Activated CD4-positive, alpha-beta memory T cell treated with anti-CD3 and anti-CD28 coated beads for 36 hours (primary cell): ENCODE measurements at places on chromosomes 7 and 10. TPM values are rescaled to one million over a fixed set of nuclear protein-coding genes. Genes with fewer than 3 reads are reported as not detected.

DNA sequence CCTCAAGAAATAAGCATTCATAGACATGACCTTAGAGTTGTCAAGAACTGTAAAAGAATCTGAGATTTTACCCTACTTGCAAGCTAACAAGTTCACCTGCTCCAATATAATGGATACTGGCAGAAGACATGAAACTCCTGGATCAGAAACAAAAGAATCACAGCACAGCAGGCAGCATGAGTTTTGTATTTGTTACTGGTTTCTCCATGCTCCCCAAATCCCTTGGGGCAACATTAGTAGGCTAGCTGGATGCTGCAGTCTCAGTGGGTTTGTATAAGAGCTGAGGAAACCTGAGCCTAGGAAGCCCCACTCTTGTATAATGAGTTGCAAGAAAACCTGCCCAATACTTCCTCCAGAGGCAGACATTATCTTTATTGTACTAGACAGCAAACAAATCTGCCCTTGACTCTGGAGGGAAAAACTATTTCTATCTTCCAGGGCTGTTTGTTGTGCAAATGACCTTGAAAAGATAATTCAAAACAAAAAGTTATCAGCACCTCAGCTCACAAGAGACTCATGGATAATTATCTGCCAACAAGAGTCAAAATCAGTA, 64.8 kb downstream of the ABLIM1 start:
- no peak for DNase-seq

DNA sequence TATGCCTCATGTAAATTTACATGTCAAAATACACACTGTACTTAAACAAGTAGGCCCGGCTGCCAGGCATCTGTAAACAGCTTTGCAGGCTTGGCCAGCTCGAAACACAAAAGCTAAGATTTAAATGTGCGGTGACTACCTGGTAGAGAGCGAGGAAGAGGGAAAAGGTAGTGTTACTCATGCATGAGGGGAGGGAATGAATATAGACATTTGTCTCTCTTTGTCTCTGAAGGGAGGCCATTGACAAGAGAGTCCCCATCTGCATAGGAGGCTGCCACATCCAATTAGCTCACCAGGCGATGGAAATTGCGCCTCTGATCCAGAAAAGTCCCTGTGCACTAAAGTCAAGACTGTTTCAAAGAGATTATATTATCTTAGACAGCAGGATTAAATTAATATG, 535.8 kb downstream of the PTPRN2 start:
- DNase-seq: no peak

GRCh38 chr10:10644008-10644646, 373.5 kb upstream of the CELF2 start:
- no peak for DNase-seq

DNA sequence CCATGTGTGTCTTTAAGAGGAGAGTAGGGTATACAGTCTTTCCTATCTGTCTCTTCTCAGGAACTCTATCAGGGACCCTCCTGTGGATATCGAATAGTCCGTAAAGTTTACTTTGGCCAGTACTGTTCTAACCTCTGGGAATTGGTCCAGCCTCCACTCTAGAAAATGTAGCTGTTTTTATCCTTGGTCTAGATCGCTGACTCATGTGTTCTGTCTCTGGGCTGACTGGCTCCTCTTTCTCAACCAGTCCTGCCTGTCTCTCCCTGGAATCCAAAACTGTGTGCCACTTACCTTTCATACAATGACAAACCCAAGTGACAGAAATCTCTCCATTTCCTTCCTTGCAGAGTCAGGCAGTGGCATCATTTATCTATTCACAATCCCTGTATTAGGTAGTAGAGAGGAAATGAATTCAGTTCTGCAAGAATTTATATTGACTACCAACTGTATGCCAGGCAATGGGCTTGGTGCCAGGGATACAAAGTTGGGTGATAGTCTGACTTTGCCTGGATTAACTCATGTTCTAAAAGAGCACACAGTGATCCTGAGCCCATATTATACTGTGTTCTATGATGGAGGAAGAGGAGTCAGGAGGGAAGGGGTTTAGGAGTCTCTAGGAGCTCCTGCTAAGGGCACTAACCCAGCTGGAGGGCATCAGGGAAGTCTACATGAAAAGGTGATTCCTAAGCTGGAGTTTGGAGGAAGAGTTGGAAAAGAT, 232.7 kb downstream of the LRMDA start:
- no peak for DNase-seq

DNA sequence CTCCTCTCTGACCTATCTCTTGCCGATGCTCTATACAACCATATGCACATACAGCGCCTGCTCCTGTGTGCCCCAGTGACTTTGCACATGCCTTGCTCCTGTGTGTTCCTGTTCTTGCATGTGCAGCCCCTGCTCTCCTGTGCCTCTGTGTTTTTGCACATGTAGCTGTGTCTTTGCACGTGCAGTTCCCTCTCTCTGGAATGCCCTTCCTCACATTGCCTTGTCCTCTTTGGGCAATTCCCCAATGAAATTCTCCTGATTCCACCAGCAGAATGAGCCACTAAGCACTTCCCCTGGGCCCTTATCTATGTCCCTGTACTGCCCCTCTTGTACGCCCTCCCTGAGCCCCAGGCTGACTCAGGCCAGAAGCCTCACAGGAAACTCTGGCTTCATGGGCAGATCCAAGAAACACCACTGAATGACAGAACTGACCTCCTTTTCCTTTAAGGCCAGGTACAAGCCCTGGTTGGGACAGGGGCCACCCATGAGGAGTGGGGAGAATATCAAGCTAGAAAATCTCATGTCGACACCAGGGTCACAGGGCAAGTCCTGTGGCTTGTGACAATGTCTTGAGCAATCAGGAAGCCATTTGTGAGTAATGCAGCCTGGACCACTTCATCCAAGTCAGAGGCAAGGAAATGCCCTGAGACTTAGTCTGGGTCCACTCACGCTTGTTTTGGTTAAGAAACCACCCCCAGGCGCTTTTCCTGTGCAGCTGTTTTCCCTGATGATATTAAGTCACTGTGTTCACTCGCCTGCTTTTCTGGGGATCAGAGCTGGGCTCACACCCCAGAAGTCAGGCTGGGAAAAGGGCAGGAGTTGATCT, 1.9 kb upstream of the ARHGAP22 start:
- DNase-seq: no peak

DNA sequence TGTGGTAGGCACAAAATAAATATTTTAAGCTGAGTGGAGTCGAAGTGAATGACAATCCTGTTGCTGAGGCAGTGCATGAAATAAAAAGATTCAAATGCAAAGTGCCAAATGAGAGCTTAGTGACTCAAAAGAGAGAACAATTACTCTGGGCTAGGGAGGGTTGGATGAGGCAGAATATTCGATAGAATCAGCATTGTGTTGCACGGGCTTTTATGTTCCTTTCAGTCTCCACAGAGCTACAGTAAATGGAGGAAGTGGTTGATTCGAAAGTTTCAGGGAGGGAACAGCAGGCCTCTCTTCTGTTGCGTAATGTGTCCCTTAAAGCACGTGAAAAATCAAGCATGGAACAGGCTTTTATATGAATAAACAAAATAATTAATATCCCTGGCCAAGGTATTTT, 599.3 kb upstream of the CELF2 start:
- peak; percentile 27 for DNase-seq

- DNase-seq: no peak
These were observed 147.1 kb downstream of the RGS10 start for GRCh38 chr10:119395280-119396007.

DNA sequence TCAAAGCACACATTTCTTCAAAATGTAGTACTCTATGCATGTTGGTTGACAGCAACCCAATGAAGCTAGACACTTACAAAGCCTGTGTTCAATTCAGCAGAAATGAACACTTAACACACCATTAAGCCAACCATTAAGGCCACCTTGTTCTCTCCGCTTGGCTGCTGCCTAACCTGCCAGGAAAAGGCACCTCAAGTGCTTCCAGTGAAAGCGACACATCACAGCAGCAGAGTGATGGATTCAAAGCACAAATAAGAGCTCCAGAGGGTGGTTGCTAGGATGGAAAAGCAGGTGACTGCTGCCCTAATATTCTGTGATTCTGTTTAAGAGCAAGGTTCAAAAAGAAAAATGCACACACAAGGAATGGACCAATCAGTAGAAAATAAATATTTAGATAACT, 81.5 kb upstream of the GNAI1 start:
- no peak for DNase-seq

GRCh38 chr7:141950806-141951205, 4.0 kb upstream of the CLEC5A start:
- no peak for DNase-seq

GRCh38 chr7:70072220-70072619, 473.9 kb downstream of the AUTS2 start:
- no peak for DNase-seq

DNA sequence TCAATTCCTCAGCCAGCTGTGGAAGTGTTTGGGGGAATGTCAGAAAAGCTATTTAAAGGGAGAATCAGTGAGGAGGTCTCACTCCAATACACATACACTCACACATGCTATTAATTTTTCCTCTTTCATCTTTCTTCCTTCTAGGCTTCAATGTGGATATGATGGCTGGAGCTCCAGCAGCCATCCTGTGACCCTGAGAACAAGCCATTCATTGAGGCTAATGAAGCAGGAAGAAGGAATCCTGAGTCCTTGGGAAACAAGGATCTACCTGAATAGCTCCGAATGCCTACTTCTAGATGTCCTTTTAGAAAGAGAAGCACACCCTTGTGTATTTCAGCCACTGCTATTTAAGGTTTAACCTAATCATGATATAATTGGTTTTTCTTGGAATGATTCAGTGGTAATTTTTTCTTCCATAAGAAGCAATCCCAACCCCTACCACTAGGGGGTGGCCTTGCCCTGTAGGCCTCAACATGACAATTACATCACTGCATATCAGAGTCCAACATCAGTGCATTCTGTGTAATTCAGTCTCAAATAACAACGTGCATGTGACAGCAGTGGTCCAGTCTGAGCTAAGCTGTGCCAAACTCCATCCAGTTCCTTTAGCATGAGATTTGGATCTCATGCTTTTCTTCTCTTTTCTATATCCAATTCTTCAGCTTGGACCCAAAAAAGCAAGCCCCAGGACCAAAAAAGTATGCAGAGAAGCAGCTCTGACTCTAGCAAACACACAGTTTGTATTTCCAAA, 85.3 kb upstream of the ANKRD1 start:
- DNase-seq: peak; percentile 73

GRCh38 chr10:60944058-60944909, at the start of gene RHOBTB1:
RHOBTB1 (minus strand) TSS chr10:60944185; CDS start chr10:60911542, 32,643 bp downstream.
- DNase-seq: peak; percentile 28

- no peak for DNase-seq
These were observed 875.4 kb downstream of the LRMDA start for GRCh38 chr10:76306856-76307255.

DNA sequence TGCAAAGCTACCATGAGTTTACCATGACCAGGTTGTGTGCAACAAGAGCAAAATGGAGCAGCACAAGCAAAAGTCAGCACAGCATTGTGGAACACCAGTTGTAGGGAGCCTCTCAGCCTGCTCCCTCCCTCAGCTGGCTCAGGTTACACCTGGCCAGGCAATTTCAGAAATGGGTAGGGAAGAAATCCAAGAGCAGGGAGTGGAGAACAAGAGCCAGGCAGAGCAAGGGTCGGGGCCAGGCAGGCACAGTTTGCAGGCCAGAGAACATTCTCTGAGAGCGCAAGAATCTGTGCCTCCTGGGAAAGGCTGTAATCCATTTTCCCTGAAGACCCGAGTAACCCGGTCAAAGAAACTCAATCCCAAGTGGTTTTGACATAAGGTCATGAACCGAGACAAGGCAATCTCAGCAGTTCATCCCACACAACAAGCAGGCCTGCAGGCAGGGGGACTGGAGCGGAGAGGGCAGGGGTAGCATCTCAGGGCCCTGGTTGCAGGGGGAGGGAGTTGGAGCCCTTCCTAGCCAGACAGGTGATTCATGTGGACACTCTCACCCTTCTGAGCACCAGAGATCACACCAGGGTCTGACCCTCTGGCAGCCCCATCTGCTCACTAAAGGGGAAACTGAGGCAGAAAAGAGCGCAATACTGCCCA, 258.4 kb downstream of the PLXNA4 start:
- DNase-seq: no peak

The RPEL1 gene
- total RNA-seq: not detected

The WDR11 gene
- total RNA-seq: 37.3 TPM

The OR2A2 gene
- not detected for total RNA-seq

The HDAC9 gene
- total RNA-seq: 1.0 TPM

The PLAC9 gene
- total RNA-seq: not detected

The CCDC172 gene
- total RNA-seq: not detected

The TSC22D4 gene
- 87.8 TPM for total RNA-seq

The BUB3 gene
- total RNA-seq: 265 TPM

The IQUB gene
- total RNA-seq: not detected
